Amygdala (tissue), 56 donors: ENCODE measurements at places on chromosomes 4 and X.

GRCh38 chr4:68765876-68766275 lies 49.9 kb upstream of the UGT2B10 start:
- no peak for DNase-seq

- DNase-seq, result no peak
Observed at GRCh38 chr4:87066403-87067123, 131.8 kb downstream of the AFF1 start.

DNA sequence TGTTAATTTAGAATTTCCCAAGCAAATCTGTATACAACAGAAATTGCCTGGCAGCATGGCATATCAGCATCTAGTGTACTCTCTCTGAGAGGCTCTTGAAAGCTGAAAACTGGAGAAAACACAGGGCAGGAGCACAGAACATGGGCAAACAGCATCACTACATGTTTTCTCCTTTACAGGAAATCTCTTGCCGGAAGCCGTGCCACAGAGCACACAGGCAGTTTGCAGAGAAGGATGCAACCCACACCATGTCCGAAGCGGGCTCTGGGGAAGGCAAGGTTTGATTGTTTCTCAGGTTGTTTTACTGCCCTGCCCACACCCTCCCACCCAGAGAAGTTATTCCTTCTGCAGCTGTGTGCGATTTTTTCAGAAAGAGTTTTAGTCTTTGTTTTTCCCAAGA lies 41.1 kb upstream of the FAM9C start:
- DNase-seq, result no peak

- DNase-seq, result no peak
Observed at GRCh38 chrX:72169008-72169728, 12.4 kb upstream of the PIN4 start.
